ENCODE measurements at places on chromosomes 4 and X.

GRCh38 chrX:137651647-137652046, 85.7 kb downstream of the ZIC3 start:
- DNase-seq, result no peak

DNA sequence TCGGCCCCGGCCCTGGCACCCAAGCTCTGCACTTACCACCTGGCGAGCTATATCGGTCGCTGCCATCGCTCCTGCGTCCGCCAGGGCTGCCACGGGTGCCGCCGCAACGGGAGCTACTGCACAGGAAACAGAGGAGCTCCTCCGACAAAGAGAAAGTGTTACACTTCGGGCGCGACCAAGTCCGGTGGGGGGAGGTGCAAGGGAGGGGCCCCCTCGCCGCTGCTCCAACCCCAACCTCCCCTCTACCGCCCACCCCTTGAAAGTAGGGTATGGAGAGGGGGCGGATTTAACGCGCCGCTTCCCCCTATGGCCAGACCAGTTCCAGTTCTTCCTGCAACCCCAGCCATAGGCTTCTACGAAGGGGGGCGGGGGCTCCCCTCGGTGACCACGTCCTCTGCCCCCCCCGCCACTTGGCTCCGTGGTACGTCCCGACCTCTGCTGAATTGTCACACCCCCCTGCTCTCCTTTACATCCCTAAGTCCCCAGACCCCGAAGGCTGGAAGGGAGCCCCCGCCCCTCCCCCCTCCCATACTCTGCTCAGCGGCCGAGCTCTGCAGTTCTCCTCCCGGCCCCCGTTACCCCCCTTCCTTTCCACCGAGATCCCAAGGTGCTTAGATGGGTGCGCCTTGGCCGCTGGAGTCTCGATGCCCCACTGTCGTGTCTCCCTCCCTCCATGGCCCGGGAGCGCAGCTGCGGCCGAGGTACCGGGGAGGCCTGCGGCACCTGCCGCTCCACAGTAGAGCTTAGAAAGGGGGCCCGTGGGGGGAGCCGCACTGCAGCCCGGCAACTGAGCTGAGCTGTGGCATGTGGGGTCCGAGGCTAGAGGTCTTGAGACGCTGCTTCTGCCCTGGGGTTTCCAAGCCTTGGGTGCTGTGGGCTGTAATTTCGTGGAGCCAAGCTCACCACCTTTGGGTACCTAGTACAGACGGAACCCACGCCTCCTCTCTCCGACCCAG, at the start of gene SEPTIN6:
TSS of gene SEPTIN6 (minus strand) at position 129 of the 956 bp plus-strand sequence. CDS start at position 66, 63 bp downstream.
- peak; percentile 88 for DNase-seq

DNA sequence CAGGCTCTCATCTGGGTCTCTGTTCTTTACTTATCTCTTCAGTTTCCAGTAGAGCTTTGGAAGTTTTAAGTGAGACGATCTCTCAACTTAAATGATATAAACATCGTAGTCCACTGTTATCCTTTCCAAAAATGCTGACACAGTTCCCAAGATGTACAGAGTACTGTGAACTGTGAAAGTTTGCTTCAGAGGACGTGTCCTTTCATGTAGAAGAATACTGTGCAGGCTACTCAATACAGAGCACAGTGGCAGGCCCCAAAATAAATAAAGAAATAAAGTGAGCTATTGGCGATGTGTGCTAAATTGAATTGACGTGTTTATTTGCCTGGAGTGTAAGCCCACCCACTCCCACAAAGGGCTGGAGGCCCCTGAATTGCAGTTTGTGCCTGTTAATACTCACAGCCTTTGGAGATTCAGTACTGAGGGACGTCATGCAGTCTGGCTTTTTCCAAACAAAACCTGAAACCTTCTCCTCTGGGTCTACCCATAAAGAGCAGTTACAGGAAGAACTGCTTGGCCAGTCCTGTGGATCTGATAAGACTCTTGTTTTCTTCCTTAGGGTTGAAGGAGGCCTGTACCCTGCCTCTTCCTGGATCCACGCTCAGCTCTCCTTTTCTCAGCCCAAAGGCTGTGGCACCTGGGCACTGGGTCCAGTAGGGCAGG, 66.1 kb downstream of the SOWAHB start:
- no peak for DNase-seq

DNA sequence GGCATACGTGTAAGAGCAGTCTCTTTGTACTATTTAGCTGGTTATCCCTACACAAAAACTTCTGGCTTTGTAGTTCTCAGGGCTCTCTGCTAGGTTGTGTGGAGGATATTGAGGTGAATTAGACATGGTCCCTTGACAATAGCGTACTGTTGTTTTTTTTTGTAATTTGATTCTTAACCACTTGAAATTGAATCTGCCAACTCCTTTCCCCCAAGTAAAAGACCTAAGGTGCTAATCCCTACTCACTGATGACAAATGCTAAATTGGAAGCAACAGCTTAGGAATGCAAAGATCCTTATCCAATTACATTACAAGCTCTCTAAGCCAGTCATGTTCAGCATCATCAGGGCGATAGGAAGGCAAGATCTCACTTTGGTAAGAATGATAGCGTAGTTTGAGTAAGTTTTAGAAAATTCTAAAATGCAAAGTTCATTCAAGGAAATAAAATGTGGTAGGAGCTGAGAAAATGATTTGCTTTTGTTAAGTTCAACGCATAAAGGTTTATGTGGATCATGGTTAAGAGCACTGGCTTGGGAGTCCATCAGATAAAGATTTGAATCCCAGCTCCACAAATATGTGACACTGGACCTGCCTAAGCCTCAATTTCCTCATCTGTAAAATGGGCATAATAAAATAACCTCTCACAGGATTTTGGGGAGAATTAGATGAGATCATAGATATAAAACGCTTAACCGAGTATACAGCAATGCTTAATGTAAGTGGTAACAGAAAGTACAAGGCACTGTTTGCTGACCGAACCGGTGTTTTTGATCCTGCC, 39.3 kb downstream of the DOCK11 start:
- DNase-seq, result no peak
